ENCODE measurements at places on chromosomes 4 and X. TPM values are rescaled to one million over a fixed set of nuclear protein-coding genes. Genes with fewer than 3 reads are reported as not detected.

Gene EDA
- total RNA-seq = 3.0 TPM

Gene ANTXR2
- total RNA-seq = 49.9 TPM

Gene KCND1
- 8.2 TPM for total RNA-seq

Gene COL4A6
- 66.6 TPM for total RNA-seq

Gene LEF1
- total RNA-seq = 2.1 TPM

Gene TLR2
- 4.8 TPM for total RNA-seq

Gene VEGFD
- total RNA-seq = 0.47 TPM

Gene GC
- 168 TPM for total RNA-seq

Gene AMBN
- total RNA-seq = not detected
